Thymus (tissue), 14 donors: ENCODE measurements at places on chromosomes 11 and 22. TPM values are rescaled to one million over a fixed set of nuclear protein-coding genes. Genes with fewer than 3 reads are reported as not detected.

HORMAD2 gene
- 0.09 TPM for total RNA-seq

- H3K27me3 ChIP-seq, result peaks cover 41% of the 10 kb centered on the region
- peaks cover 2% of the 10 kb centered on the region for H3K4me1 ChIP-seq
- DNase-seq, result no peak
- H3K27ac ChIP-seq, result no peak overlapping the region
- no peaks in the 10 kb centered on the region for H3K36me3 ChIP-seq
Observed at GRCh38 chr11:63608353-63609345, 5.6 kb downstream of the PLAAT3 start.

DNA sequence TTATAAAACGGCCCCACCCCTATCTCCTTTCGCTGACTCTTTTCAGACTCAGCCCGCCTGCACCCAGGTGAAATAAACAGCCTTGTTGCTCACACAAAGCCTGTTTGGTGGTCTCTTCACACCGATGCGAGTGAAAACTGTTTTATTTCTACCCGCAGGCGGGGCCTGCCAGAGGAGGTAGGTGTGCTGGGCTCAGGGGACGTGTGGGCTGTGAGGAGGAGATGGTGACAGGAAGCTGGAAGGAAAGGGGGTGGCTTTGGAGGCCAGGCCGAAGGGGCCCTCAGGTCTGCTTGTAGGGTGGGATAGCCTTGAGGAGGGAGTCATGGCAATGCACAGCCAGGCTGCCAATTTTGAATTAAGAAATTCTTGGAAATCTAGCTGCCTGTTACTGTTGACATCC is 21.3 kb upstream of the KRTAP5-7 start:
- no peak for DNase-seq
- peaks cover 24% of the 10 kb centered on the region for H3K36me3 ChIP-seq
- H3K27me3 ChIP-seq, result no peaks in the 10 kb centered on the region

BDNF gene
- total RNA-seq, result 0.24 TPM

DNA sequence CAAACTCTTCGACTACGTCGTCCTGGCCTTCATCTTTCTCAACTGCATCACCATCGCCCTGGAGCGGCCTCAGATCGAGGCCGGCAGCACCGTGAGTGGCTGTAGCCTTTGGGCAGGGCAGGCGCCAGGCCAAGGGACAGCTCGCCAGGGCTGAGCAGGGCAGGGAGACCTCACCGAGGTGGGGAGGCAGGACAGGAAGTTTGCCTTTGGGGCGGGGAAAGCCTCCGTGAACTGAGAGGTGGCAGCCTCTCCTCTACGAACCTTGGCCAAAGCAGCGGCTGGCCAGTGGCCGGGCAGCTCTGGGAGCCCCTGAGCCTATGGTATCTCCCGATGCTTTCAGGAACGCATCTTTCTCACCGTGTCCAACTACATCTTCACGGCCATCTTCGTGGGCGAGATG is 93.2 kb downstream of the CACNA1I start:
- no peak overlapping the region for H3K4me3 ChIP-seq
- no peak overlapping the region for H3K27ac ChIP-seq
- H3K27me3 ChIP-seq, result peaks cover 99% of the 10 kb centered on the region
- no peak for DNase-seq
- peaks cover 9% of the 10 kb centered on the region for H3K4me1 ChIP-seq
- H3K36me3 ChIP-seq, result no peaks in the 10 kb centered on the region

RIBC2 gene
- total RNA-seq, result 2.2 TPM

- no peaks in the 10 kb centered on the region for H3K36me3 ChIP-seq
- no peaks in the 10 kb centered on the region for H3K4me1 ChIP-seq
- H3K27me3 ChIP-seq, result no peaks in the 10 kb centered on the region
- no peak overlapping the region for H3K27ac ChIP-seq
- no peak overlapping the region for H3K4me3 ChIP-seq
Observed at GRCh38 chr11:57936050-57936418, 87.6 kb upstream of the OR9Q1 start.
